Stimulated activated CD8-positive, alpha-beta memory T cell treated with anti-CD3 and anti-CD28 coated beads, Interleukin-15, amount 100 ng/mL, for 24 hours (primary cell): ENCODE measurements at places on chromosomes 7 and 10.

DNA sequence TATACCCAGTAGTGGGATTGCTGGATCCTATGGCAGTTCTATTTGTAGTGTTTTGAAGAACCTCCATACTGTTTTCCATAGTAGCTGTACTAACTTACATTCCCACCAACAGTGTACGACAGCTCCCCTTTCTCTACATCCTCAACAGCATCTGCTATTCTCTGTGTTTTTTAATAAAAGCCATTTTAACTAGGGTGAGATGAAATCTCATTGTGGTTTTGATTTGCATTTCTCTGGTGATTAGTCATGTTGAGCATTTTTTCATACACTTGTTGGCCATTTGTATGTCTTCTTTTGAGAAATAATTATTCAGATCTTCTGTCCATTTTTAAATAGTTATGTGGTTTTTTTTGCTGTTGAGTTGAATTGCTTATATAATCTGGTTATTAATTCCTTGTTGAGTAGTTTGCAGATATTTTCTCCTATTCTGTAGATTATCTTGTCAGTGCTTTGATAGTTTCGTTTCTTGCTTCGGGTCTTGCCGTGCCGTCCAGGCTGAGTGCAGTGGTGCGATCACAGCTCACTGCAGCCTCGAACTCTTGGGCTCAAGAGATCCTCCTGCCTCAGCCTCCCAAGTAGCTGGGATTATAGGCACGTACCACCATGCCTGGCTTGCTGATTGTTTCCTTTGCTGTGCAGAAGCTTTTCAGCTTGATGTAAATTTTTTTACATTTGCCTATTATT, 12.0 kb downstream of the MTG1 start:
- DNase-seq: no peak

DNA sequence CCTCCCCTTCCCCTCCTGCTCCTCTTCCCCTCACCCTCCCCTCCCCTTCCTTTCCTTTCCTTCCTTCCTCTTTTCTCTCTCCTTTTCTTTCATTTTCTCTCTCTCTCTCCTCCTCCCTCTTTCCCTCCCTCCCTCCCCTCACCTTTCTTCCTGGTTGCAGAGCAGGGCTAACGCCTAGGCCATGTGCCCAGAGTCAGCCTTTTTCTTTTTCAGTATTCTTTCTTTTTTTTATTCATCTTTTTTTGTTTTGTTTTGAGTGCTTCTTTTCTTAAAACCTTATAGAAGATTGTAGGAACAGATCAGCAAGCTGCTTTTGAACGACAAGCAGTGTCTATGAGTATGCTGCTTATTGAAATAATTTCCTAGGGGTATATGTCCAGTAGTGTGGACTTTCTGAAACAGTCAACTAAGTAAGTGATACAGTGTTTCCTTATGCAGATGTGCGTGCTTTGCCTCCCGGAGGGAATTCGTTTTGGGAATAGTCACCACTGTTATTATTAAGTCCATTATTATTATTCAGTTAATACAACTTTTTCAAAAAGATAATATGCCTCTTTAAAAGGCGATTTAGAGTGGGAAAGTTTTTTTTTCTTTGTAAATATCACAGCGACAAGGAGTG, 219.2 kb downstream of the CAMK1D start:
- DNase-seq: no peak

DNA sequence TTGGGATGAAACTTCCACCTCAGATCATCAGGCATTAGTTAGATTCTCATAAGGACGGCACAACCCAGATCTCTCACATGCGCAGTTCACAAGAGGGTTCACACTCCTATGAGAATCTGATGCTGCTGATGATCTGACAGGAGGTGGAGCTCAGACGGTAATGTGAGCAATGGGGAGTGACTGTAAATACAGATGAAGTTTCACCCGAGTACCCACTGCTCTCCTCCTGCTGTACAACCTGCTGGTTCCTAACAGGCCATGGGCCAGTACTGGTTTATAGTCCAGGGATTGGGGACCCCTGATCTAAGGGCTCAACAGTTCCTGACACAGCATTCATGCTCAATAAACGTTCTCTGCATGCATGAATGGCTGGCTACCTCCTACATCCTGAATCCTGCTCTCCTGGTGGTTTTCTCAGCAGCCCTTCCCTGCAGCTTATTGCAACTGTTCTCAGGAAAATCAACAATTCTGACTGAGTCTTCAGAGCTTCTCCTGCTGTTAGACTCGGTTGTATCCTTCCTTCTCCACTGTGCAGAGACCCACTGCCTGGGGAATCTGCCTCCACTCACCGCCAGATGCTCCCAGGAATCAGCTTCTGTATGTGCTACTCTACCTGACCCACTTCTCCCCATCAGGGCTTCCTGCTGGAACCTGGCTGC, 17.4 kb downstream of the PDE6C start:
- no peak for DNase-seq

- DNase-seq: no peak
Observed at GRCh38 chr7:42093349-42093905, 143.6 kb downstream of the GLI3 start.

DNA sequence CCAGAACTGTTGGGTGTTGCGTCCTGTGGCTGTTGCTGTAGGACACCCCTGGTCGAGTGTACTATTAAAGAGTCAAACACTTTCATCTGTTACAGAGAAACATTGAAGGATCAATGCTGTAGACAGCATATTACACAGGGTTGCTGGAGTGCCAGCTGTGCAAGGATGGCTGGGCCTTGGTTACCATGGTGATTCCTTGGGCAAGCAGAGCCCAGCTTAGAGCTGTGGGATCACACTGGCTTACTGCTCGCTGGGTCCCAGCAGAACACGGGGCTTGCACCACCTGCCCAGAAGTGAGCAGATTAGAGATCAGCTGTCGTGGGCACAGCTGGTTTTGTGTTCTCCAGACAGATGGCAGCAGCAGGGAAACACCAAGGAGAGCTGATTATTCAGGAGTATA, 76.0 kb downstream of the GPR141 start:
- no peak for DNase-seq

DNA sequence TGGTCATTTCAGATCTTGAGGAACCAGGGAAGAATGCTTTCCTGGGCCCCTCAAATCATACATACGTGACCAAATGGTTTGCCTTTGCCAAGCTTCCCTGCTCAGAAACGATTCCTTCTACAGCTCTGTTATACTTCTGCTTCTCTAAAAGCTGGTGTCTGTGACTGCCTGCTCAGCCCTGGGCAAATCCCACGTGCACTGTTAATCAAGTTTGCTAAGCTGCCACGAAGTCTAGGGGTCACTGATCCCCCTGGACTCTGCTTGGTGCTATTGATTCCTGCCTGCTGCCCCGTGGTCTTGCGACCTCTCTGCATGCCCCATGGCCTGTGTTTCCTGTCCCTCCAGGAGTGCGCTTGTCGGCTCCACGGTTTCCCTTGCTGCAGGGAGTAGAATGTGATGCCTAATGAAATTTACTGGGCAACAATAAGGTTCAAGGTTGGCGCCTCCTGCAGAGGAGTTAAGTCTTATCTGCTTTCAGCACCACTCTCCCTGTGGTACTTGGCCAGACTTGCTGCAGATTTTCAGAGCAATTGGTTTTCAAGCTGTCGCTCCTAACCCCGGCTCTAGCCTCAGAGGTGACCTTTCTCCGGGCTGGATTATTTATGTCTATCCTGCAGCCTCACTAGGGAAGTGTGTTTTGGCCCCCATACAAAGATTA, 201.6 kb upstream of the FZD8 start:
- DNase-seq: no peak

DNA sequence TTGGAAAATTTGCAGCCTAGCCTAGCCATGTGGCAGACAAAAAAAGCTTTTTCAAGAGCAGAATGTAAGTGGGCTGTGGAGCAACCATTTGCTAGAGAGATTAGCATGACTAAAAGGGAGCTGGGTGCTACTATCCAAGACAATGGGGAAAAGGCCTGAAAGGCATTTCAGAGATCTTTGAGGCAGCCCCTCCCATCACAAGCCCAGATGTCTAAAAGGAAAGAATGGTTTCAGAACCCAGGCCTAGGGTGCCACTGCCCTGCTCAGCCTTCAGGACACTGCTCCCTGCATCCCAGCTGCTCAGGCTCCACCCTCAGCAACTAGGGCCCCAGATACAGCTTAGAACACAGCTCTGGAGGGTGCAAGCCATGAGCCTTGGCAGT, 24.7 kb downstream of the PNLIPRP3 start:
- DNase-seq: no peak

GRCh38 chr7:74009719-74010118, 18.3 kb upstream of the ELN start:
- no peak for DNase-seq

- DNase-seq: no peak
Observed at GRCh38 chr7:121697731-121698316, 175.1 kb upstream of the PTPRZ1 start.

- DNase-seq: no peak
Observed at GRCh38 chr10:104415526-104416165, 62.0 kb downstream of the CFAP58 start.

DNA sequence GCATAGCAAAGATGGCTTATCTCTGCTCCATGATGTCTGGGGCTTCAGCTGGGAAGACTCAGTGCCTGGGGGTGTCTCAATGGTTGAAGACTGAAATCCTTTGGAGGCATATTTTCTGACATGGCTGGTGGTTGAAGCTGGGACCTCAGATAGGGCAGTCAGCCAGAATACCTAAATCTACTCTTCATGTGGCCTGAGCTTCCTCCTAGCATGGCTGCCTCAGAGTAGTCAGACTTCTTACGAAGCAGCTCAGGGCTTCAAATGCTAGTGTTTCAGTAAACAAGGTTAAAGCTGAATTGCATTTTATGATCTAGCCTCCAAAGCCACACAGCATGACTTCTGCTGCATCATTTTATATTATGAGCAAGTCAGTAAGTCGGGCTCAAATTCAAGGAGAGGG, 2.6 kb upstream of the BRAF start:
- DNase-seq: no peak

GRCh38 chr7:128366986-128367385, 5.5 kb upstream of the PRRT4 start:
- no peak for DNase-seq

GRCh38 chr10:96584035-96584434, 2.8 kb downstream of the TM9SF3 start:
- DNase-seq: no peak

- no peak for DNase-seq
Observed at GRCh38 chr7:139153832-139154231, 44.3 kb upstream of the ZC3HAV1 start.

DNA sequence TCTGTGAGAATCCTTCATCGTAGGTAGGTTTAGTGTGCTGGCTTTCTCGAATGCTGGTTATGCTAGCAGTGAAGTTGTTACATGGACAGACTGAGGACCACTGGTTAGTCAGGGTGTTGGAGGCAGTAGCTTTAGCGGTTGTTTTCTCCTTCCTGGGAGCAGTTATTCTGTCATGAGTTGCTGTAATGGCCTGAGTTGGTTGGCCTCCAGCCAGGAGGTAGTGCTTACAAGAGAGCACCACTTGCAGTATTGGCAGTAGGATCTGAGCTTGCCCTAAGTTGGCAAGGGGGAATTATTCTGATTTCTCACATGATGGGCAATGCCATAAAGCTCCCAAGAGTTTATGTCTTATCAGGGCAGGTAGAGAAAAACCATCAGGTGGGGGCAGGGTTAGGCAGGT, 58.0 kb downstream of the IPMK start:
- no peak for DNase-seq

DNA sequence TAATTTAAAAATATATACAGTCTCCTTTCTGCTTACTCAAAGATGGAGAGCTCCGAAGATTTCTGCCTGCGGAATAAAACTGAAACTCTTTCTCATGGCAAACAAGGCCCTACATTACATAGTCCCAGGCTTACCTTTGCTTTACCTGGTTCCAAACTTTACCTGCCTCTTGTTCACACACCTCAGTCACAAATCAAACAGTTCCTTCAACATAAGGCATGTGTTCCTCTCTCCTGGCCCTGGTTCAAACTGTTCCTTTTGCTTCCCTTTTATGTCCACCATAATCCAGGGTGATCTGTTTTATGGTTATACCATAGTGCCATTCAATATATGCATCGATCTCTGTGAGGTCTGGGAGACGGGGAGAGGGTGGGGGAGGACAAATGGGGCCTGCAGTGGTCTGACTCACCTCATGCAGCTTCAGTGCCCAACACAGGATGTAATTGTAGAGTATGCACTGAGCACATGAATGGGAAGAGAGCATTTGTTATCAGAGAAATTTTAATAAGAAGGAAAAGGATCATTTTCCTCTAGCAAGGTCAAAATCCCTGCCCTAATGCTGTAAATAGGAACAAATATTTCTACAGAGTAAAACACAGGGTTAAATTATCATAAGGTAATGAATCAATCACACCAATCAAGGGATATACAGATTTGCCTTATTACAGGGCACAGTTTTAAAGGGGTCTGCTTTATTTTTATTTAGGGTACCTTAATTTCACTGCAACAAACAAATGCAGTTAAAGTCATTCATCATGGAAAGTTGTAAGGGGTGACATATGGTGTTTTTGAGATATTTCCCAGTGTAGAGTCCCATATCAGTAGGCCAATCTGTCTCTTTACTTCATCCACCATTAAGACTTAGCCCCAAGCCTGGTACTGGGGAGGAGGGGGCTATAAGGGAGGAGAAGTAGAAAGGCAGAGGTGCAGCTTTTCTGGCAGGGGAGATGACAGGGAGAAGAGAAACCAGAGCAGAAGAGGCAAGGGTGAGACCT, 88.8 kb upstream of the PDE1C start:
- DNase-seq: no peak

- no peak for DNase-seq
Observed at GRCh38 chr7:47990592-47990991, 11.2 kb upstream of the HUS1 start.

GRCh38 chr10:129780198-129780597, 183.9 kb downstream of the EBF3 start:
- DNase-seq: no peak
